Lung microvascular endothelial cell (primary cell): ENCODE measurements at places on chromosomes 11 and 22. TPM values are rescaled to one million over a fixed set of nuclear protein-coding genes. Genes with fewer than 3 reads are reported as not detected.

GRCh38 chr11:8339592-8340022, 75.9 kb upstream of the LMO1 start:
- DNase-seq = no peak

- DNase-seq = no peak
Measured at GRCh38 chr22:39594411-39594810, 23.9 kb downstream of the CACNA1I start.

DNA sequence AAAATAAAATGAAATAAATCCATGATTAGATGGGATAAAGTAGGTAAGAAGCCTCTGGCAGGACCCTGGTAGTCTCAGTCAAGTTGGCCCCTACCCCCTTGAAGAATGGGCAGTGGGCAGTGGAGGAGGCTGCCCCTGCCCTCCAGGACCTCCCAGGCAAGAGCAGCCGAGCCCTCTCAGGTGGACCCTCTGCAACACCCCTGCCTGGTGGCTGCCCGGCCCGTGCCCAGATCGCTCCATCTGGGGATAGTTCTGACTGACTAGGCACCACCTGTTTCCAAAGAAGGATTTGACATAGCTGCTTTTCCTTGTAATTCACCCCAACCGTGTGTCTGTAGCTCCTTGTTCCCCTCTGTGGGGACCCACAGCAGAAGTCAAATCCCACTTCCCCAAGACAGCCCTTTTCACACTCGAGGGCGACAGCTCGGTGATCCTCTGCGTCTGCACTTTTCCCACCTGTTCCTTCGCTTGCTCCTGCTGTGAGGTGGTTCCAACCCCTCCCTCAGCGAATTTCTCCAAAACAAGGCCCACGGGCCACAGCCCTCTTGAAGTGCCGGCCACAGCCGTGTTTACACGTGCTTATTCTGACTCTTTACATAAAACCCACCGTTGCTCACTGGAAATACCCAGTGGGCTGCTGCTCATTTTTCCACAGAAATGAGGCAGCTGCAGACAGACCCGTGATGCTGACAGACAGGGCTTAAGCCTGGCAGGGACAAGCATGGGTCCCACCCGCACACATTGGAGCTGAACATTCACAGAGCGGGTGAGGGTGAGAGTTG, 5.5 kb upstream of the TMPRSS13 start:
- no peak for DNase-seq

- no peak for DNase-seq
Measured at GRCh38 chr11:126214441-126214840, 2.9 kb downstream of the FAM118B start.

- DNase-seq = no peak
Measured at GRCh38 chr22:19983741-19984140, 32.9 kb downstream of the ARVCF start.

DNA sequence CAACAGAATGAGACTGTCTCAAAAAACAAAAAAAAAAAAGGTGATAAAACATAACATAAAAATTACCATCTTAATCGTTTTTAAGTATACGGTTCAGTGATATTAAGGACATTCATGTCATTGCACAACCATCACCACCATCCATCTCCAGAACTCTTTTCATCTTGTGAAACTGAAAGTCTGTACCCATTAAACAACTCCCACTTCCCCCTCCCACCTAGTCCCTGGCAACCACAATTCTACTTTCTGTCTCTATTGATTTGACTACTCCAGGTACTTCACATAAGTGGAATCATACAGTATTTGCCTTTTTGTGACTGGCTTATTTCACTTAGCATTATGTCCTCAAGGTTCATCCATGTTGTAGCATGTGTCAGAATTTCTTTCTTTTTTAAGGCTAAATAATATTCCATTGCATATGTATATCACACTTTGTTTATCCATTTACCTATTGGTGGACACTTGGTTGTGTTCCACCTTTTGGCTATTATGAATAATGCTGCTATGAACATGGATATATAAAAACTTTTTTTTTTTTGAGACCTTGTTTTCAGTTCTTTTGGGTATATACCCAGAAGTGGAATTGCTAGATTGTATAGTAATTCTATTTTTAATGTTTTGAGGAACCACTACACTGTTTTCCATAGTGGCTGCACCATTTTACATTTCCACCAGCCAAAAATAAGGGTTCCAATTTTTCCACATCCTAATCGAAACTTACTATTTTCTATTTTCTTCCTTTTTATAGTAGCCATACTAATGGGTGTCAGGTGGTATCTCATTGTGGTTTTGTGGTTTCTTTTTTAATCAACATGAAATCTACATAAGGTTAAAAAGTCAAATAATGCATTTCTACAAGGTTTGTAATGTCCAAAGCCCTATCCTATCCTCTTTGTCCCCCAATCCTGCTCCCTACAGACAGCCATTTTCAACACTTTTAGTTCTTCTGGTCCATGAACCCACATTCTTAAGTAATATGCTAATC, 23.4 kb upstream of the PIK3C2A start:
- DNase-seq = no peak

DNA sequence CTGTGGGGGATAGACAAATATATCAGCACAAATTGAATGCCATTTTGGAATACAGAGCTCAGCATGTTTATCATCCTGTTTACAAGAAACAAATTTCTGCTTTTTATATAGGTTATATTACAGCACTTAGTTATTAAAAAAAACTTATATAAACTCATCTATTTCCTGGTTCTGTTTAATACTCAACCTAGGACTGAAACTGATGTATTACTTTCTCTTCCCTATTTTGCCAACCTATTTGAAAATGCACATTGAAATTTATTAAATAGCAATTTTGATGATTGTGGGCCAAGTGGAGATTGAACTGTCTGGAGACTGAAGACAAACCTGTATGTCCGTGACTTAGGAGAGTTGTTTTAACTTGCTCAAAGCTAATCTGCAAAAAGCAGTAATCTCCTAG, 288.3 kb upstream of the ANO3 start:
- no peak for DNase-seq

Gene PCSK7
- 27.0 and 35.1 TPM in 2 replicates for total RNA-seq

- peak; percentile 38 for DNase-seq
Measured at GRCh38 chr11:70212227-70212811, 9.2 kb downstream of the FADD start.

GRCh38 chr22:50581031-50581949, 1.4 kb downstream of the CHKB start:
- no peak for DNase-seq

- no peak for DNase-seq
Measured at GRCh38 chr11:76269661-76270261, 63.5 kb upstream of the WNT11 start.

Gene P2RY6
- 0.20 and 0.22 TPM in 2 replicates for total RNA-seq

- no peak for DNase-seq
Measured at GRCh38 chr11:33730716-33731115, 5.5 kb downstream of the CD59 start.

DNA sequence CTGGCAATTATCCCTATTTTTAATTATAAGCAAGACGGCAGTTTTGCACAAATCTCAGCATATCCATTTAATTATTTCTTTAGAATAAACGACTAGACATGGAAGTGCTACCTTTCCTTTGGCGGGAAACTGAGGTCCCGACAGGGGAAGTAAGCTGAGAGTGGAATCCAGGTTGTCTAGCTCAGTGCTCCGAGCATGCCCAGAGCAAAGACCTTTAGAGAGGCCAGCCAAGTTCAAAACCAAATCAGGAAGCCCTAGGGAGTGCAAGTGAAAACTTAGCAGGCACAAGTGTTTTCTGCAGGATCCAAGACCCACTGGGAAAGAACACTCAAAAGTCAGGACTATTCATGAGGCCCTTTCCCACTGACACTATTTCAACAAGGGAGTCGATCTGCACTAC, 22.7 kb upstream of the SCN2B start:
- DNase-seq = no peak

Gene MAP6
- 0.20 and 0.22 TPM in 2 replicates for total RNA-seq

- DNase-seq = no peak
Measured at GRCh38 chr11:10688401-10688800, 5.2 kb downstream of the IRAG1 start.

Gene IL10RA
- not detected in 2 replicates for total RNA-seq

DNA sequence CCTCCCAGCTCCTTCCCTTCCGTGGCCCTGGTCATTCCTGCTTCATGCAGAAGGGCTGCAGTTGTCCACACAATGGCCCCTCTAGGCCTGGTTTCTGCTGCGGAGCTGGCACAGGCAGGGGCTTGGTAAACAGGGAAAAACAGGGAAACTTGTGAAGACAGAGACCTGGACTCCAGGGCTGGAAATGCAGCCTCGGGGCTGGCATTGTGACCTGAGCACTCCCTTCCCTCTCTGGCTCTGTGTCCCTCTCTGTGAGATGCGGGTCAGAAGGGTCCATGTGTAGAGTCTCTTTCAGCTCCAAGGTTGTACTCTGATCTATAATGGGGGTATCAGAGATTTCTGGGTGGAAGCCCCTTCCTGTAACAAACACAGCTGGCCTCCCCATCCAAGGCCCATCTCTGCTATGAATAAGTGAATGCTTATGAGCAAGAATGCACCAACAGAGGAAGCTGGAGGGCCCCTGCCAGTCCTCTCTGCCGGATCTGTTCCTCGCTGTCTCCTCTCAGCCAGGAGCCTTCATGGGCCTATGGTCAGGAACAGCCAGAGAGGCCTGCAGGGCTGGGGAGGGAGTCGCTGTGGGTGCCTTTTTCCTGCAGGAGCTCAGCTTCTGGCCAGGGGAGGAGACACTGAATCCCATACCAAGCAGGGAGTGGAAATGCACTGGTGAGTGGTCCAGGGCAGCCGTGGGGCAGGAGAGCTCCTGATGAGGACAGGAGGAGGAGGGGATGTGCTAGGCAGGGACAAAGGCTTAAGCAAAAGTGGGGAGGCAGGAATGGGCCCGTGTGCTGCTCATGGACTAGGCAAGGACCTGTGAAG, 6.7 kb upstream of the DERL3 start:
- no peak for DNase-seq

GRCh38 chr11:1333860-1334259, 24.4 kb upstream of the TOLLIP start:
- DNase-seq = no peak

Gene NOX4
- total RNA-seq = 57.5 and 85.9 TPM in 2 replicates

DNA sequence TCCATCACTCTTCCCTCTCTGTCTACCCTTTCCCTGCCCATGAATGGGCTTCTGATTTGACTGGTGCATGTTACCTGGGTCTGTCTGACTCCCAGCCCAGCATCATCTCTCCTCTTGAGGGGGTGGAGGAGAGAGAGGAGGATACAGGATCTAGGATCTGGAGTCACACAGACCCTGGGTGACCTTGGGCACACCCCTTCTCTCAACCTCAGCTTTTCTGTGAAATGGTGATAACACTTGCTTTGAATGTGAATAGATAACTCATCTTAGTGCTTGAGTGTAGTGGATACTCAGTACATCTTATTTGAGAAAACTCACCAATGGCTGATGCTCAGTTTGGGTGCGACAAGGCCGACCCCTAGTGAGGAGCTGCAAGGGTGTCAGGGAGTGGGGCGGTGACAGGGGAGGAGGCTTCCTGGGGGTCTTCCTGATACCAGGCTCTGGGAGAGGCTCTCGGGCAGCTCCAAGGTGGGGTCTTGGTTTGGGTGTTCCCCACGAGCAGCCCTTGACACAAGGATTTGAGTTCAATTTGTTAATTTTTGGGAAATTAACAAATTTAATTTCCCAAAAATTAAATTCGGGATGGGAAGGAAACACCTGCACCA, 9.0 kb downstream of the INCENP start:
- no peak for DNase-seq

- DNase-seq = no peak
Measured at GRCh38 chr11:63369971-63370588, 495 bp downstream of the SLC22A9 start.

DNA sequence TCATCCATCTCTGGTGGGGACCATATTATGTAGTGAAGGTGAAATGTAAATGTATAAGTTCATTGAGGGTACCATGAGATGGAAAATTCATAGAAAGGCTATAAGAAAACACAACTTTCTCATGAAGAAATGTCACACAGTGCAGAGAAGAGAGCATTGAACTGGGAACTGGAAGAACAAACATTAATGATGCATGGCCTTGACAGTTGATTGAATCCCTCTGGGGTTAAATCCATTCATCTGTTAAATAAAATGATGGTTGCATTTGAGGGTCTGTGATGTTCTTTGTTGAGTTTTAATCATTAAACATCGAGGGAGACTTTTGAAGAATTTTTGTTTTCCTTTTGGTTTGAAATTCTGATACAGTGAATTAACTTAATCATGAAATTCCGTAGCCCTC, 1401.4 kb downstream of the FAM181B start:
- no peak for DNase-seq

DNA sequence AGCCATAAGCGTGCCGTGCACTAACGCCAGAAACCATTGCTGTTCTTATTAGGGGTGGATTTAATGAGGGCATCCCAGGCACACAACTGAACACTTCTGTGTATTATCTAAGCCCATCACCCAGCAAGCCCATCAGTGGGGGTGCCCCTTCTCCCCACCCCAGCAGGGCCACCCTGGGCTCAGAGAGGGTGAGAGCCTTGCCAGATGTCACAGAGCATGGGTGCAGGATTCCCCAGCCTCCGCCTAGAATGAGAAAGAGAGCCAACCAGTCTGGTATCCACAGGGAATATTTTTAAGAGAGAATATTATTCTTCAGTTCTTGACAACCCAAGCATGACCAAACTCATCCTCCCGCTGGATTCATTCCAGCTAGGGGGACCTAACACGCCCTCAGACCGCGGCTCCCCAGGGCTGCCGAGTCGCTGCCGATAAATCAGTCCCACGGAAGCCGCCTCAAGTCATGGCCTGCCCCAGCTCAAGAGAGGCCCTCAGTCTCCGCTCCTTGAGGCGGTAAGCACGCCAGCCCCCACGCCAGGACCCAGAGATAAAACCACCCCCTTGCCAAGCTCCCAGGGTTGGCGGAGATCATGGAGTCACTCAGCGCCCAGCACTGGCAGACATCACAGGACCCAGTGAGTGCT, 47.2 kb downstream of the MN1 start:
- DNase-seq = no peak

DNA sequence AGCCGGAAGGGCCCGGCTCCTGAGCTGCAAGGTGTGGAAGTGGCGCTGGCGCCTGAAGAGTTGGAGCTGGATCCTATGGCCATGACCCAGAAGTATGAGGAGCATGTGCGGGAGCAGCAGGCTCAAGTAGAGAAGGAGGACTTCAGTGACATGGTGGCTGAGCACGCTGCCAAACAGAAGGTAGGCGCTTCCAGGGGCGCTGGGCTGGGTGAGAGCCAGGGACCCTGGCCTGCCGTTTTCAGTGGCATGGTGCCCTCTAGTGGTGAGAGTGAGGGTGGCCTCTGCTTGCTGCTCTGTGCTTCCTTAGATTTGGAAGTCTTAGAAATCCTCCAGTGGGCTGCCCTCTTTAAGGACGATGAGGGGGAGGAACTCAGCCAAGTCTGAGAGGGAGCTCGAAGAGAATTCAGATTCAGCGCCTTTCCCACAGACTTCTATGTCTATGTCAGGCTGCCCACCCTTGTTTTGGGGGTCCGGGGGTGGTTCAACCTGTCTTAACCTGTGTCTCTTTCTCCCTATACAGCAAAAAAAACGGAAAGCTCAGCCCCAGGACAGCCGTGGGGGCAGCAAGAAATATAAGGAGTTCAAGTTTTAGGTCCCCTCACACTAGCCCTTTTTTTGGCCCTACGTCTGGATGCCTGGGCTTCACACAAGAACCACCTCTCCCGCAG, 1.8 kb upstream of the PACS1 start:
- DNase-seq = peak; percentile 83

Gene PRODH
- 0.22 TPM in 1 of 2 replicates, not detected in the other for total RNA-seq

Gene MUC6
- total RNA-seq = not detected in 2 replicates

GRCh38 chr11:35680506-35680905, 17.9 kb downstream of the TRIM44 start:
- DNase-seq = no peak

Gene APOA5
- total RNA-seq = not detected in 2 replicates
